ENCODE measurements at places on chromosomes 5 and 9.

DNA sequence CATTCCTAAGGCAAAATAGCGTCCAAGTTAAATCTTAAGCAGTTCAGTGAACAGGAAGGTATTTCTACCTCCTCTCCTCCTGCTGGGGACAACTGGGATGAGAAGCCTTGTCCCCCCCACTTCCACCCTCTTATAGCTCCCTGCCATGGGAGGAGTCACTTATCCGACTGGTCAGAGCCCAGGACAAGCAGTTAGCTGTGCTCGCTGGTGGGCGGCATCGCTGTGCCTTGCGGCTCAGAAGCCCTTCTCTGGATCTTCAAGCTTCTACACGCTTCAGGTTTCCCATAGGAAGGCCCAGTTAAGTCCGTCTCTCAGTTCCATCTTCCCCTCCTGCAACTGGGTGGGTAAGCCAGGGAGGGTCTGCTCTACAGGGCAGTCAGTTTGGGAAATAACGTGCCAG is 77.2 kb downstream of the PAX5 start:
- no peak for DNase-seq

DNA sequence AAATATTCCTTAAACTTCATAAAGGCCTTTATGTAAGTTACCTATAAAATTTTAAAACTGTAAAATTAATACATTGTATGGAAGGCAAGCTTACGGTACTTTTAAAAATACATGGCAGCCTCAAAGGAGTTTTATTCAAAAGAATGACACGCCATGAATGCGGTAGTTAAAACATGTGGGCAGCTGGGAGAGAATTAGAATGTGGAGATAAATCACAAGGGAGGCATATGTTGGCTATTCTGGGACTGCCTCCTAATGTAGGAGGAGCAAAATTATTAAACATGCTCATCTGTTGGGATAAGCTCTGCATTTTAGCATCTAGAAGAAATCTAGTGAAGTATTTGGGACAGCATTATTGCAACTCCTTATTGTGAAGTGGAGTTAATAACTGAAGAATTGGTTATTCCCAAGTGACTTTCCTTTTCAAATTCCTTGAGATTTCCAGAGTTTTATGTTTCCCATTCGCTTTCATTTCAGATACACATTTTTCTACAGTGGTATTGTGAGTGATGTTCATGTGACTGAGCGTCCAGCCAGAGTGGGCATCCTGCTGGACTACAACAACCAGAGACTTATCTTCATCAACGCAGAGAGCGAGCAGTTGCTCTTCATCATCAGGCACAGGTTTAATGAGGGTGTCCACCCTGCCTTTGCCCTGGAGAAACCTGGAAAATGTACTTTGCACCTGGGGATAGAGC is 109.4 kb downstream of the CMYA5 start:
- no peak for DNase-seq

- no peak for DNase-seq
These were observed 5.6 kb upstream of the SPARC start for GRCh38 chr5:151692312-151692711.

DNA sequence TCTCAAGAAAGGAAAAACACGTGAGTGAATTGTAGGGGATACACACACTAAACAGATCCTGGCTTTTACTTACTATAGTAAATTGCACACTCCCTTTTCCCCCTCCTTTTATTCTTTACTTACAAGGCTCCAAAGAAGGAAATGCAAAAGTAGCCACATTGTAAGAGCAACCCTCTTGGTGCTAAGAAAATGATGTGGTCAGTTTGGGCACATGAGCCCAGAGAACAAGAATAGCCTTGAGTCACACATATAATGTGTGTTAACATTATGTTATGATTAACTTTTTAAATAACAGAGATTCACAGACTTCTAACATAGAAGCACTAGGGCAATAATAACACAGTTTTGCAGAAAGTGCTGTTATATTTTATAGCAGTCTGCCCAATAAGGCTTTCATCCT is 48.5 kb downstream of the PCSK5 start:
- DNase-seq: no peak

DNA sequence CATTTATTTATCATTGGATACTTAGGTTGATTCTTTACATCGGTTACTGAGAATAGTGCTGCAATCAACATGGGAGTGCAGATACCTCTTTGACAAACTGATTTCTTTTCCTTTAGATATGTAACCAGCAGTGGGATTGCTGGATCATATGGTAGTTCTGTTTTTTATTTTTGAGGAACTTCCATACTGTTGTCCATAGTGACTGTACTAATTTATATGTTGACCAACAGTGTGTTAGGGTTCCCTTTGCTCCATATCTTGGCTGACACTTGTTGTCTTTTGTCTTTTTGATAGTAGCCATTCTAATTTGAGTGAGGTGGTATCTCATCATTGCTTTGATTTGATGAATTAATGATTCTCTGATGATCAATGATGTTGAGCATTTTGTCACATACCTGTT is 137.3 kb upstream of the PITX1 start:
- DNase-seq: no peak

GRCh38 chr5:107204413-107204812 is 466.3 kb downstream of the EFNA5 start:
- DNase-seq: no peak

GRCh38 chr5:154238776-154239481 is 48.4 kb downstream of the GALNT10 start:
- no peak for DNase-seq

DNA sequence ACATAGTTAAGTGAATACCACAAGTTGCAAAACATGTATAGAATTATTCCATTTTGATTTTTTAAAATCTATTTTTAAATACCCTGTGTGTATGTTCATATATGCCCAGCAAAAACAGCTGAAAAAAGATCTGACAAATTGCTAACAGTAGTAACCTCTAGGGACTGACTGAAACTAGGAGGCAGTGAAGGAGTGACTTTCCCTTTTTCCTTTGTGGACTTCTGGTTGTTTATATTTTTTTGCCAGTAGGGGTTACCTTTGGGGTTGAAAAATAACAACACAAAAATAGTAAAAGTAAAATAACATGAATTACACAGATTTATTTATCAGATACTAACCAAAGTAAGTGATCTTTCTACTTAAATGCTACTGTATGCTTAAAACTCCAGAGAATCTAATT is 2.9 kb downstream of the MEGF9 start:
- no peak for DNase-seq

DNA sequence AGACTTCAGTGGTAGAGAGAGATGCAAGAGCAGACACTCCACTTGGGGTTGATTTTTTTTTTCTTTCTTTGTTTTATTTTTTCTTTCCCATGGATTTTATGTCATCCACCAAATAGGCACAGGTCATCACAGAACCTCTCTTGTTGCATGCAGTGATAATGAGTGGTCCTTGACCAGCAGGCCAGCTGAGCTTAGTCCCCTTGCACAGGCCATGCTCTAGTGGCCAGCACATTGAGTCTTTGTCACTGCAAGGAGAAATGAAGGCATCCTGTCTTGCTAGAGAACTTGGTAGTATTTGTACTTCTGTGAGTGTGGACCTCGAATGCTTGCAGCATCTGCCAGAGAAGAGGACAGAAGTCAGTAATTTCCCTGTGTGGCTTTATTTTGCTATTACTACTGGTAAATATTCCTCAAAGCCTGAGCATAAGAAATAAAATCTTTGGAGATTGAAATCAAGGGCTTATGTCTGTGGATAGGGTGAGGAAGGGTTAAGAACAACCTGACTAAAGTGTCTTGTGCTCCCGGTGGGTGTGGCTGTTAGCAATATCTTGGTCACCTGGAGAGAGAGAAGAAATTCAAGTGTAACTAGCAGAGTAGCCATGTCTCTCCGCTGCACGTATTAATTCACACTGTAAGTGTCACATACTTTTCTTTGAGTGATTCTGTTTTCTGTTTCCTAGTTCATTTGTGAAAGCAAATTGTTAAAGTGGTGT is 45.3 kb upstream of the NCS1 start:
- DNase-seq: no peak

DNA sequence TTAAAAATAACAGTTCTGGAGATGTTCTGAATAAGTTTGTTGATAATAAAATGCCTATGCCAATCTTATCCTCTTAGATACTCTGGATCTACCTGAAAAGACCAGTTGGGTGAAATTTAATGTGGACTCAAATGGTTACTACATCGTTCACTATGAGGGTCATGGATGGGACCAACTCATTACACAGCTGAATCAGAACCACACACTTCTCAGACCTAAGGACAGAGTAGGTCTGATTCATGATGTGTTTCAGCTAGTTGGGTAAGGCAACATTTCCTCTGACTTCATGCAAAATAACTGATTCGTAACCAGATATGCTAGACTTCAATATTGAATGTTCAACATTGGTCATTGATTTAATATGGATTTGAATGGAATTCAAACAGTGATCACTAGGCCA is 27.0 kb downstream of the ERAP2 start:
- DNase-seq: no peak

GRCh38 chr5:94113-94892 is 2.3 kb downstream of the PLEKHG4B start:
- no peak for DNase-seq

GRCh38 chr9:104142799-104143549 is 48.9 kb downstream of the SMC2 start:
- DNase-seq: no peak

DNA sequence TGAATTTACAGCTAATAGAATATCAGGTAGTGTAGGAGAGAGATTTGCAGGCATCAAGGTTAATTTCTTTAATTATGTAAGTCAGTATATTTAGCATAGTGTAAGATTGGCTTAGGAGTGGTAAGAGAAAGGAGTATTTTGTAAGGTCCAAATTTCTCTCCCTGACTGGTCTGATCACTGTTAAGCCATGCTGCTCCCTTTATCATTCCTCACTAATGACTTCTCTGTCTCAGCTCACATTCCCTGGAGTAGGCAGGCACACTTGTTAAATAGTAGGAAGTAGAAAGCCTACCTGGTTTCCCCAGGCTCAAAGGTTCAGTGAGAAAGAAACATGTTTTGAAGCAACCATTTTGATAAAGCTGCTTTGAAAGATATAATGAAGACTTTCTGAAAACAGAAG is 90.7 kb downstream of the SMIM15 start:
- DNase-seq: no peak

GRCh38 chr9:100196828-100197227 is 97.8 kb downstream of the INVS start:
- DNase-seq: no peak

DNA sequence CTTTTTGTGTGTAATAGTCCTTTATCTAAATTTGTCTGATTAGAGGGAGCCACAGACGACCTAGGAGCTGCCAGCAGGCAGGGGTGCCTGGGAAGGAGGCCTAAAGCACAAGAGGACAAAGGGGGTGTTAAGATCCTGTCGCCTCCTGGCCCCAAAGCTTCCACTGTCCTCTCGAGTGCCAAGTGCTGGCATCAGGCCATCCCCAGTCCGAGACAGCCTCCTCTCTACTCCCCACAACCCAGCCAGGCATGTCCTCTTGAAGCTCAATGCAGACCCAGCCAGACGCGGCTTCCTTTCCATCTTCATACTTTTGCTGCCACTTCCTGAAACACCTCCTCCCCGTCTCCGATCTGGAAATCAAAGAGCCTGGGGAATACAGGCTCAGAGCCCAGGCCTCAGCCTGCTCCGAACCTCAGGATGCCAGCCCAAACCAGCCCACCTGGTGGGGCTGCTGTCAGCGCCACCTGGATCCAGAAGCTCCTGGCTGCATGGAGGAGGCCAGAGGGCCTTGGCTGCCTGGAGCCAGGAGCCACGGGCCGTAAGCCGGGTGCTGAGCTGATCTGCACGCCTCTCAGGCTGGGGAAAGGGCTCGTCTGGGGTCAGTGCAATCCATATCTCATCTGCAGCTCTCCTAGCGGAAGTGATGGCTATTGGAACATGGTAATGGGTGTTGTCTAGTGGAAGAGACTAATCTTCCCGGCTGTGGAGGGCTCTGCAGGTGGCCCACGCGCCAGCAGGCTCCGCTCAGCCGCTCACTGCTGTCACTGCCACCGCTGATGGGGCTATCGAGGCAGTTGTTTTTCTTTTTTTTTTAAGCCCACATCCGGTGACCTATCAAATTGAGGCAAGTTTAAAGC is 60.2 kb upstream of the FUBP3 start:
- no peak for DNase-seq

- no peak for DNase-seq
These were observed 32.3 kb downstream of the ERP44 start for GRCh38 chr9:100066539-100066938.

- no peak for DNase-seq
These were observed 108.9 kb upstream of the PPP1R26 start for GRCh38 chr9:135370411-135371375.

GRCh38 chr5:14206028-14206725 is 63.0 kb downstream of the TRIO start:
- no peak for DNase-seq

GRCh38 chr9:11016081-11016480 is 403.3 kb upstream of the PTPRD start:
- no peak for DNase-seq

- DNase-seq: no peak
These were observed 516 bp downstream of the MAST4 start for GRCh38 chr5:66596636-66597182.

- DNase-seq: no peak
These were observed 294.1 kb downstream of the FANCC start for GRCh38 chr9:95023217-95024003.

DNA sequence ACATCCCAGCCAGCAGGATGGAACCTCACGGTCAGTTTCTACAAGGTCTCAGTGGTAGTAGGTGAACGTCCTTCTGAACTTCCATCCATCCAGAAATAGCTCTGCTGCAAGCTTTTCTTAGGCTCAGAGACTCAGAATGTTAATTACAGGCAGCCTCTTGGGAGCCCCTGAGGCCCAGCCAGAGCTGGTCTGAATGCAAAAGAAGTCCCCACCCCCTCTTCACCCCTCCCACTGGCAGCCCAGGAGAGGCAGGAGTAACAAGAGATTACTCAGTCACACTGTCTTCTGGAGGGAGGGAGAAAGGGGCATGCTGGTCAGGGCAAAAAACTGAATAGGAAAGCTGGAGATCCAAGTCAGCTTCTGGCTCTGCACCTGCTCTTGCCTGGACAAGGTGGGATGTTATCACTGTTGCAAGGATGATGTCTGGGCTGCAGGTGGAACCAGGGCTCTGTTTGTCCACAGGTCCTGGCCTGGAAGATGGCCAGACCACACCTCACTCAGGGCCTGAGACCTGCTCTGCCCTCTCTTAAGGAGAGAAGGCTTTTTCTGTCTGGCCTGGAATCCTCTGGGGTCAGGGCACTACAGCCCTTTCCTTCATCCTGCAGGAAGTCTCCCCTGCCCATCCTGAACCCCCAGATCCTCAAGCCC is 9.1 kb downstream of the ENHO start:
- DNase-seq: no peak

GRCh38 chr5:161863811-161864210 is 15.9 kb downstream of the GABRA1 start:
- DNase-seq: no peak

GRCh38 chr9:77601476-77602099 is 46.5 kb downstream of the GNA14 start:
- DNase-seq: no peak

- no peak for DNase-seq
These were observed 1.6 kb upstream of the NFIL3 start for GRCh38 chr9:91425271-91425670.

- DNase-seq: peak; percentile 23
These were observed 18.0 kb upstream of the FBP2 start for GRCh38 chr9:94611638-94612068.

DNA sequence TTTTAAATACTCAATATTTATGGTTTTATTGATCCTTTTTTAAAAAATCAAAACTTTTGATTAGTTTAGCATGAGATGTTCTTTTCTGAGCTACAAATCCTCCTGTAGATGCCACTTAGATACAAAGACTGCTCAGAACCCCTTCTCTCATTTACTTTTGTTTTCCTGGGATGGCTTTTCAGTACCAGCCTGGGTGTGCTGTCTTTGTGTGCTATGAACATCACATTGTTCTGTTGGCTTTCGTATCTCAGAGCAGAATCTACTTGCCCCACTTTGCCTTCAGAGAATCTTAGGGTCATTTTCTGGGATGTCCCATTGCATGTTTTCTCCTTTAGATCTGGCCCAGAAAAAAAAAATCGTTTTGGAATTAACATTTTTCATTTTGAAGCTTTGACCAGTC is 85.9 kb downstream of the RASGRF2 start:
- no peak for DNase-seq
